ENCODE measurements at places on chromosomes 7 and 10.

- DNase-seq, result no peak
Measured at GRCh38 chr7:27569106-27569505, 93.6 kb downstream of the HIBADH start.

DNA sequence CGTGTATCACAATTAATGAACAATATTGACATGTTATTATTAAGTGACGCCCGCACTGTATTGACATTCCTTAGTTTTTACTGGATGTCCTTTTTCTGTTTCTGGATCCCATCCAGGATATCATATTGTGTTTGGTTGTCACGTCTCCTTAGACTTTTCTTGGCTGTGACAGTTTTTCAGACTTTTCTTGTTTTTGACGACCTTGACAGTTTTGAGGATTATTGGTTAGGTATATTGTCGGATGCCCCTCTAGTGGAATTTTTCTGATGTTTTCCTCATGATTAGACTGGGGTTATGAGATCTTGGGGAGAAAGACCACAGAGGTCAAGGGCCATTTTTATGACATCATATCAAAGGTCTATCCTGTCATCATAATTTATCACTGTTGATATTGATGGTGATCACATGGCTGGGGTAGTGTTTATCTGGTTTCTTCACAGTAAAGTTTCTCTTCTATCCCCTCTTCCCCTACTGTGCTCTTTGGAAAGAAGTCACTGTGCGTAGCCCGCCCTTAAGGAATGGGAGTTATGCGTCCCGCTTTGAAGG, 11.1 kb downstream of the TAF3 start:
- DNase-seq, result no peak

- DNase-seq, result no peak
Measured at GRCh38 chr7:37382546-37383088, 66.0 kb downstream of the ELMO1 start.

GRCh38 chr7:91041901-91042484, 222.2 kb upstream of the FZD1 start:
- no peak for DNase-seq

DNA sequence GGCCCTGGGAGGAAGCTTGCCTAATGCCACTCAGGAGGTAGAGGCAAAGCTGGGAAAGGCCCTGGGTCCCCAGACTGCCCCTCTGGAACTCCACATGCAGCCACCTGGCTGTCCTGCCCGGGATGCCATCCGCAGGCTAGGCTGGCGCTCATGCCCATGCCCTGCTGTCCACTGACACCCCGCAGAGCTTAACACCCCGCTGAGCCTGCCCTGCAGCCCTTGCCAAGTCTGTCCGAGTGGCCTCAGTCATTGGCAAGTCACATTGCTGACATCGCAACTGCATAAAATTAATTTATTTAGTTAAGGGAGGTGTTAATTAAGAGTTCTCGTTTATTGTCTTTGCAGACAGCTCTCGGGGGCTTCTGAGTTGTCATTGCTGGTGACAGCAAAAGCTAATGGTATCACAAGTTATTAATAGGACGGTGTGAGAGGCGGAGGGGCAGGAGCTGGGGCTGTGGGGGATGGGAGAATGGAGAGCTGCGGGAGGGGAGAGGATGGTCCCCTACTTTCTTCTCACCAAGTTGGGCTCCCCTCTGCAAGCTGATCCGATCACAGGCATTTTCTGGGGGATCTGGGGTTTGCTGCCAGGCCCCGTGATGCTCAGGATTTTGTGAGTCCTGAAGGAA, 55.6 kb upstream of the PCBD1 start:
- DNase-seq, result no peak

GRCh38 chr7:117907049-117907640, 33.9 kb upstream of the CTTNBP2 start:
- no peak for DNase-seq

- DNase-seq, result no peak
Measured at GRCh38 chr7:11625669-11626068, 206.3 kb downstream of the THSD7A start.

- no peak for DNase-seq
Measured at GRCh38 chr10:44988957-44989585, 10.5 kb upstream of the DEPP1 start.

- DNase-seq, result no peak
Measured at GRCh38 chr10:114538181-114538906, 119.7 kb downstream of the ABLIM1 start.

DNA sequence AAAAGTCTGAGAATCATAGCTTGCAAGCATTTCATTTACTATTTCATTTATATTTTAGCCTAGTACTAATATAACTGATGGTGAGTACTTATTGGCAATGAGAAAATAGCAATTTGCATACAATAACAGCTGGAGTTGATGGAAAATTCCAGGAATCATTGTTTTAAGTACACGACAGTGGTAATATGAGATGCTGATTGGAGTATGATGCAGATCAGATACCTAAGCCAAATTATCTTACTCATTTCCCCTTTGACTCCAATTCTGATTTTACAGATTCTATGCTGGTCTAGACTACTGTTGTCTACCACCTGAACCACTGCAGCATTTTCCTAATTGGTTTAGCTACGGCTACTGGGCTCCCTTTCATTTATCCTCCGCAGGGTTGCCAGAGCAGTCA, 36.7 kb downstream of the GNG11 start:
- DNase-seq, result no peak

GRCh38 chr10:3124412-3125175, 48.0 kb downstream of the PITRM1 start:
- no peak for DNase-seq

- no peak for DNase-seq
Measured at GRCh38 chr10:113042868-113043267, 92.8 kb downstream of the TCF7L2 start.

GRCh38 chr10:96325719-96326373, 21.6 kb downstream of the DNTT start:
- DNase-seq, result no peak

GRCh38 chr7:1555046-1555812, 776 bp downstream of the TMEM184A start:
- peak; percentile 99 for DNase-seq

GRCh38 chr7:149624006-149624405, 126.4 kb upstream of the ZNF746 start:
- DNase-seq, result no peak

GRCh38 chr7:45643630-45644029, 69.5 kb downstream of the ADCY1 start:
- DNase-seq, result no peak

GRCh38 chr7:80480566-80480965, 31.3 kb downstream of the GNAT3 start:
- DNase-seq, result peak; percentile 35

DNA sequence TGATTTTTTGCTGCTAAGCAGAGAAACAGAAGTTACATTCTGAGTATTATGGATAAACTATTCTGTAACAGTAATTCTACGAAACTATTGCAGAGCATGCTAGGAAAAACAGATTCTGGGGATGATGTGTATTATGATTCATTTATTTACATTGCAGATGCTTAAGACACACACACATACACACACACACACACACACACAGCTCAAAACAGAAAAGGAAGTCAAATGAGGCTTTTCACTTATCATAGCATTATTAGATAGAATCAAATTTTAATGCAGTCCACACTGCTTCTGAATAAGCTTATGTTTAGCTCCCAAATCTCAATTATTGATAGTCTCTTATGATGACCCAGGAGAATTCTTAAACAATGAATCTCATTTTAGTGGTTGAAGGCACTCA, 307.2 kb downstream of the HGF start:
- DNase-seq, result no peak

DNA sequence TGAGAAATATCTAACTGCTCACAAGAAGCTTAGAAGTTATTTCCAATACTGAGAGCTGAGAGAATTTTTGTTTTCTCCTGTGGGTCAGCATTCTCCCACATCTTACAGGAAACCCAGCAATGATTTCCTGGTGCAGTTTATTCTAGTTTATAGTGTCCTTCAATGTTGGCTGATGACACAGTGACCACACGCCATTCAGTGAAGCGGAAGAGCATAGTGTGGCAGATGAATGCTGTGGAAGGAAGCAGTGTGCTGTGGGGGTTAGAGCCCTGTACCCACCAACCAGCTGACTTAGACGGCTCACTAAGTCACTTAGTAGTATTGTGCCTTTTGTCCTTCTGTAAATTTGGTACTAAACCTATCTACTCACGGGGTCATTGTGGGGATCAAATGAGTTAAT, 1.4 kb upstream of the TMEM26 start:
- DNase-seq, result no peak

- DNase-seq, result no peak
Measured at GRCh38 chr10:49039409-49039808, 75.9 kb downstream of the VSTM4 start.

DNA sequence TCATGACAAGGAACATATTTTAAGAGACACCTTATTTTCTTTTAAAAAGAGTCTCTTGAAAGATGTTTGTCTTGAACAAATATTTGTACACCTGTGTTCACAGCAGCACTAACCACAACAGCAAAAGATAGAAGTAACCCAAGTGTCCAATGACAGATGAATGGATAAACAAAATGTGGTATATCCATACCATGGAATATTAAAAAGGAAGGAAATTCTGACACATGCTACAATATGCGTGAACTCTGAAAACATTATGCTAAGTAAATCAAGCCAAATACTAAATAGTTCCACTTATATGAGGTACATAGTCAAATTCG, 17.8 kb downstream of the SGMS1 start:
- no peak for DNase-seq

GRCh38 chr7:94429153-94429552, 34.5 kb downstream of the COL1A2 start:
- DNase-seq, result no peak

DNA sequence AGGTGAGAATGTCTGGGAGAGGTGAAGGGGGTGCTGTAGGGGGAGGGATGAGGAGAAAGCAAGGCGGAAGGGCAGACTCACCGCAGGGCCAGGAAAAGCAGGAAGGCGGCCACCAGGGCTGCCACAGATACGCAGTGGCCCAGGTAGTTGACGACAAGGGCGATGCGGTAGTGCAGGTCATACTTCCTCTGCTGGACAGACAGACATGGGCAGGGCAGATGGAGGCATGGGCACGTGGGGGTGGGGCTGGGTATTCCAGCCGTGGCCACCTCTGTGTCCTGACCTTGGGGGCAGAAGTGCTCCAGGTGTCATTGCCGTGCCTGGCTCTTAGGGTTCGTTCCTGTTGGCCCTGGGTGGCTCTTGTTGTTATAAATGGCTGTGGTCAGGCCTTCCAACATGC, 16.8 kb downstream of the CRHR2 start:
- DNase-seq, result no peak

DNA sequence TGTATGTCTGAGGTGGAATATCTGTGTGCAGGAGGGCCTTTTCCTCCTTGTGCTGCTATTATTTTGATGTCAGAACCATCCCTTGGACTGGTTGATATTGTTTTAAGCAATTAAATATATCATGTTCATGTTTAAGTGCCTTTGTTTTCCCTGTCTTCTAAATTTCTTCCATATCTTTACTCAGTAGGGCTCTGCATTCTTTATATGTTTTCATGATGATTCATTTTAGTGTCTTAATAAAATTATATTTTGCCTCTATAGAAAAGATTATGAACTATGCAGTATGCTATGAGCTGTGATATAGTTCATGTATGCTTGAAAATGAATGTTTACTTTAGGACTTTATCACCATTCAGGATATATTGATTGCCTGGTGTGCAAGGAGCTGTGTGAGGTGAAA, 34.8 kb downstream of the AHR start:
- no peak for DNase-seq

- DNase-seq, result peak; percentile 69
Measured at GRCh38 chr10:114492351-114493037, 88.2 kb upstream of the AFAP1L2 start.

DNA sequence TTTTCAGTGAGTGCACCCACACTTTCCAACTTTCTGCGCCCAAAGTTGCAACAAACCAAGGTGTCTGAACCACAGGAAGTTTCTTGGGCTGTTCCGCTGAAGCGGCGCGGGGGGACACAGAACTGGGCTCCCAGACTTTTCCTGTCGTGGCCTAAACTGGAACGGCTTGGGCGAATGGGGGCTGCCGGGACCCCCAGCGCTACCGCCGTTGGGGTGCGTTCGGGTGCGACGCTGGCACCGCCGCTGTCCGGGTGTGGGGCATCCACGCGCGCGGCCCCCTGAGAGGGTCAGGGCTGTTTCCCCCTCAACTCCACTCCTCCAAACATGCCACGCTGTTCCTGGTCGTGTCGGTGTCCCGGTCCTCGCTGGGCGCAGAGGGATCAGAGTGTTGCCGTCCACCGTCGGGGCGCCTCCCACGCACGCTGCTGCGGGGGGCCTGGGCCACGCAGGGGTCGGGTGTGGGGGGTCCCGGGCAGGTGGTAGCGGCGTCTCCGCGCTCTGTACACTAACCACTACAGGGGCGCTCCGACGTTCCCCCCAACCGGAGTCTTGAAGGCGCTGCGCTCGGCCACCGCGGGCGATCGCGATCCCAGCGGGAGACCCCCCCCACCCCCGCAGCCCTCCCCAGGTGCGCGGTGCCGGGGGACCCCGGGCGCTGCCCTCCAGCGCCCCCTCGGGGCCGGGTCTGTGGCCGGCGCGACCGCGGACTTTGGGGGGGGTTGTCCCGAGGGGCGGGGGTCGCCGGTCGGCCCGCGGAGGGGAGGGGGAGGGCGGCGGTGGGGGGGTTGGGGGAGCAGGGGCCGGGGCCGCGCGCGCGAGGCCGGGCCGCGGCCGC, 2.2 kb upstream of the CUX1 start:
- no peak for DNase-seq

DNA sequence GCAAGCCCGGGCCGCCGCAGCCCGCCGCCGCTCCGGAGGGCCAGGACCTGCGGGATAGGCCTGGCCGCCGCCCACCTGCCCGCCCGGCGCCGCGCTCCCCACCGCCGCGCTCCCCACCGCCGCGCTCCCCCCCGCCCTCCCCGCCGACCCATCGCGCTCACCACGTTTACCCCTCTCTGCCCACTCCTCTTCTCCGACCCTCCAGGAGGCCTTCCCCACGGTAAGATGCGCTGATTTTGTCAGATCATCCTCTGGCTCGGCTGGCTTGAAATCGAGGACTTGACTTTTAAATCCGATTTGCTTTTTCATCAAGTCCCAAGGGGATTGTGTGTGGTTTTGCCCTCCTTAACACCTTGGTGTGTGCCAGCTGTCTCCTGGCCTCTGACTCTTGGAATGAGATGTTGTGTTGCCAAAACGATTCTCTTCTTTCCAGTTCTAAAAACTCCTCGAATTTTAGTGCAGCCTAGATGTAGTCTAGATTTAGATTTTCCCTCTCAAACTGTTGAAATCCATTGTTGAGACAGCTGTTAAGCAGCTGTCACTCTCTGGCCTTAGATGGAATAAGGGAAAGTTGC, 738 bp downstream of the POM121 start:
- no peak for DNase-seq

- DNase-seq, result no peak
Measured at GRCh38 chr10:45325116-45325515, 9.7 kb upstream of the OR13A1 start.

All from A172 (cell line).